ENCODE measurements at places on chromosomes 5 and 9.

GRCh38 chr9:35518981-35519679, 29.2 kb downstream of the RUSC2 start:
- no peak for DNase-seq

GRCh38 chr5:91419136-91419535, 36.0 kb upstream of the ARRDC3 start:
- no peak for DNase-seq

- no peak for DNase-seq
These were observed 39.5 kb downstream of the TRIM32 start for GRCh38 chr9:116726602-116727001.

- DNase-seq, result no peak
These were observed 78.0 kb downstream of the HMHB1 start for GRCh38 chr5:143889986-143890385.

DNA sequence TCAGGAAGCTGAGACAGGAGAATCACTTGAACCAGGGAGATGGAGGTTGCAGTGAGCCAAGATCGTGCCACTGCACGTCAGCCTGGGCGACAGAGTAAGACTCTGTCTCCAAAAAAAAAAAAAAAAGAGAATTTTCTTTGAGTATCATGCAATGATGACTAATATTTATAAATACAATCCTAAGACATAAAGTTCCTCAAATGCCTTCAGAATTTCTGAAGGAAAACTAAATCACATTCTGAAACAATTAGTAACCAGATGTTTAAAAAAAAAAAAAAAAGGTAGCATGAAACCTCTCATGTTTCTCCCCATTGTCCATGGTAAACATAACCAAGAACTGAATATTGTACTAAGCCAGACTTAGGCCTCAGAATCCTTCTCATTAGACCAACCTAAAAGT, 23.1 kb downstream of the MLLT3 start:
- no peak for DNase-seq

DNA sequence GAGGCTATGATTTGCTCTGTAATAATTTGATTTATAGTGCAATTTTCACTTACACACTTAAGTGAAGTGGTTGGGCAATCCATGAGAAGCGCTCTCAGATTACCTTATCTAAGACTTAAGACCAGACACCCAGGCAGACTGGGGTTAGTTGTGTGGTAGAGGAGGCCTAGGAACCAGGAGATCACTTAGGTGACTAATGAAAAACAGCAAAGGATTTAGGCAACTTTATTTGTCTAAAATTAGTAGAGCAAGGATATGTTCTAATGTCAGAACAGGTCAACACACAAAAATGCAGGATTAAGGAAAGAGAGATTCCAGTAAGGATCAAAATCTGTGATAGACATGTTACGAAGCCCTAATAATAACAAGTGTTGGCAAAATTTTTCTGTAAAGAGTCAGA, 913.8 kb downstream of the TLE1 start:
- DNase-seq, result no peak

DNA sequence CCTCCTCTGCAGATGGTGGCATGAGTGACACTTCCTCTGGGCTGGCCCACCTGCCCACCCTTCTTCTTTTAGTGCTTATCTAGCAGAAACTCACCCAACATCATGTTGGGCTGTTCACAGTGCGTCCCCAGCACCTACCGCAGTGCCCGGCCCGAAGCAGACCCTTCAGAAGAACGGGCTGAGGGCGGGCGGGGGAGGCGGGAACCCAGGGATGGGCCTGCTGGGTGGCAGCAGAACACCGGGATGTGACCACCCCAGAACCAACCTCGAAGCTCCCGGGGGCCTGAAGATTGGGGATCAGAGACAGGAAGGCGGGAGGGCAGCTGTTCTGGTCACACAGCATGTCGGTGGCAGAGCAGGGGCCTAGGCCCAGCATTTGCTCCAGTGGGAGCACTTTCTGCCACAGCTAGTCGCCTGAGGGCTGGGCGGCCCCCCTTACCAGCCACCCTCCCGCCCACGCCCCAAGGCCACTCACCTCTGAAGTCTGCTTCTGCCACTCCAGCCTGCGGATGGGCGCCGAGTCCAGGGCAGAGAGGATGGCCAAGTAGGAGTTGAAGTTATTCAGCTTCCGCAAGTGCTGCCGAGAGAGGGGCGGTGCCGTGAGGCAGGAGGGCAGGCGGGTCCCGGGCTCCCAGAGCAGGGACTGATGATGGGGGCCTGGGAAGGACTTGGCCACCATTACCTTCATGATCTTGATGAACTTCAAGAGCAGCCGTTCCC, 38.7 kb downstream of the PRRT1B start:
- no peak for DNase-seq
